NCI-H2029 treated with DMSO at 0.1 percent for 48 hours (cell line): ENCODE measurements at places on chromosomes 12 and 14.

DNA sequence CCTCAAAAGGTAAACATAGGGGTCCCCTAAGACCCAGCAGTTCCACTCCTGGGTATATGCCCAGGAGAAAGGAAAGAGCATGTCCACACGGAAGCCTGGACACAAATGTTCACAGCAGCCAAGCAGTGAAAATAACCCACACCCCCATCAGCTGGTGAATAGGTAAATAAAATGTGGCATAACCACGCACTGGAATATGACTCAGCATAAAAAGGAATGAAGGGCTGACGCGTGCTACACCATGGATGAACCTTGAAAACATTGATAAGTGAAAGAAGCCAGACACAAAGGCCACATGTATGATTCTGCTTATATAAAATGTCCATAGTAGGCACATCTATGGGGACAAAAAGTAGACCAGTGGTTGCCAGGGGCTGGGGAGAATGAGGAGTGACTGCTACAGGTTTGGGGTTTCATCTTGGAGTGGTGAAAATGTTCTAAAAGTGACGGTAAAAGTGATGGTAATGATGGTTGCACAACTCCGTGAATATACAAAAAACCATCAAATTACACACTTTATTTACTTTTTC lies 3.8 kb upstream of the SCARB1 start:
- DNase-seq = no peak

DNA sequence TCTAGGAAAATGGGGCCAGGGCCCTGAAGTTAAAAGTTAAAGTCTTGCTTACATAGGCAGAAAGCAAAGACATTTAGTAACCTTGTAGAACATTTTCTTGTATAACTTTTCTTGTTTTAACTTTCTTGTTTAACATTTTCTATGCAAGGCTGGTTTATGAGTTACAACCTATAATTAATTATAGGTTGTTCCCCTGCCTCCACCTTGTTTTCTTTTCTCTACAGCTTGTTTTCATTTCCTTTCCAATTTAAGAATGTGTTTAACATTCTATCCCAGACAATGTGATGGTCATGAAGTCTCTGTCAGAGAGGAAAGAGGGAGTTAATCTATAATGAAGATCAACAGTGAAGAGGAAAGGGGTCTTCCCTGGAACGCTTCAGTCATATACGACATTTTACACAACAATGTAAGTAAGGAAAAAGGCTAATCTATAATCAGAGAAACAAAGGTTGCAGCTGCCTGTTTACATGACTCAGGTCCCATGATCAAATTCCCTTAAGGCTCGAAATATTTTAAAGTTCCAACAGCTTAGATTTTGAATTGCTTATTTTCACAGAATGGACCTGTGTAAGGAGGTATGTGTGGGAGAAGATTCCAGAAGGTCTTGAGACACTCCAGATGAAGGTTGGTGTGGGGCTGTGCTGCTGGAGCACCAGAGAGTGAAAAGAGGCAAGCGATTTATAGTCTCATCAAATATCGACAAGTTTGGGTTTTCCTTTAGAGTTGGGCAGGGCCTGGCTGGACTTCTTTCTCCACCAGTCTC lies 34.2 kb upstream of the TCL1B start:
- no peak for DNase-seq

- DNase-seq = peak; percentile 55
Measured at GRCh38 chr14:49553892-49554291, 32.3 kb downstream of the RPS29 start.

DNA sequence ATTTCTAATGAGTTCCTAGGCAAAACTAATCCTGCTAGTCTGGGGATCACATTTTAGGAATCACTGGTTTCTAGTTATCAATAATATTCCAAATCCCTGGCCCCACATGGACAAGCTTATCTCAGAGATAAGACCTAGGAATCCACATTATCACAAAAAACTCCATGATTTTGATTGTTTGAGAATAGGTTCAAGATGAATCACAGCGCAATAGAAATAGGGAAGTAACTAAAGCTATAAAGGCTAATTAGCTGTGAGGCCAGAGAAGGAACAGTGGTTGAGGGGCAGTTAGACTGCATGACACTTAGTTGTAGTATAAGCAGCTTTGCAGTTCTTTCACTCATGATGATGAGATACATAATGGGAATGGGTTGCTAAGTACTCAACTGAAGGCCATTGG lies 13.1 kb upstream of the ATP5F1B start:
- DNase-seq = no peak

GRCh38 chr14:93239869-93240677 lies 33.0 kb downstream of the UBR7 start:
- no peak for DNase-seq

GRCh38 chr14:74478996-74479635 lies 14.0 kb downstream of the NPC2 start:
- DNase-seq = no peak

DNA sequence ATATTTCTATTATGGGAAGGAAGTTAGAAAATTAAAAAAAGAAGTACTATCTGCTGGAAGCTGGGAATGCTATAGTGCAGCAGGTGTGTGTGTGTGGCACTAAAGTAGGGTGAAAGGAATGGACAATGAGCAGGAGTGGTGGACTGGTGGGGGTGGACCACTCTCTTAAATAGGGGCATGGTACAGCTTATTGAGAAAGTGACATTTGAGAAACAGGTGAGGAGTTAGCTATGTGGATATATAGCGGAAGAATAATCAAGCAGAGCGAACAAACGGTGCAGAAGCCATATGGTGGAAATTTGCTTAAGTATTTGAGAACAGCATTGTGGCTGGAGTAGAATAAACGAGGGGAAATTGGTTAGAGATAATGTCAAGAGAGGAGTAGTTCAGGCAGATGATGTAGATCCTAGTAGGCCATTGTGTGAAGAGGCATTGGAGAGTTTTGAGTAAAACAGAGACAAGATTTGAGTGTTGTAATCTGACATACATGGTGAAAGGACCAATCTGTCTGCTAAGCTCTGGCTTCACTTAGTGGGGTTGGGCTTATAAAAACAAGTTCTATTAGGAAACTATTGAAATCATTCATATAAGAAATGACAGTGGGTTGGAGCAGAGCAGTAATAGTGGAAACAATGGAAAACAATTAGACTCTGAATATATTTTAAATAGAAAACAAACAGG lies 149.2 kb upstream of the SYT10 start:
- DNase-seq = no peak

DNA sequence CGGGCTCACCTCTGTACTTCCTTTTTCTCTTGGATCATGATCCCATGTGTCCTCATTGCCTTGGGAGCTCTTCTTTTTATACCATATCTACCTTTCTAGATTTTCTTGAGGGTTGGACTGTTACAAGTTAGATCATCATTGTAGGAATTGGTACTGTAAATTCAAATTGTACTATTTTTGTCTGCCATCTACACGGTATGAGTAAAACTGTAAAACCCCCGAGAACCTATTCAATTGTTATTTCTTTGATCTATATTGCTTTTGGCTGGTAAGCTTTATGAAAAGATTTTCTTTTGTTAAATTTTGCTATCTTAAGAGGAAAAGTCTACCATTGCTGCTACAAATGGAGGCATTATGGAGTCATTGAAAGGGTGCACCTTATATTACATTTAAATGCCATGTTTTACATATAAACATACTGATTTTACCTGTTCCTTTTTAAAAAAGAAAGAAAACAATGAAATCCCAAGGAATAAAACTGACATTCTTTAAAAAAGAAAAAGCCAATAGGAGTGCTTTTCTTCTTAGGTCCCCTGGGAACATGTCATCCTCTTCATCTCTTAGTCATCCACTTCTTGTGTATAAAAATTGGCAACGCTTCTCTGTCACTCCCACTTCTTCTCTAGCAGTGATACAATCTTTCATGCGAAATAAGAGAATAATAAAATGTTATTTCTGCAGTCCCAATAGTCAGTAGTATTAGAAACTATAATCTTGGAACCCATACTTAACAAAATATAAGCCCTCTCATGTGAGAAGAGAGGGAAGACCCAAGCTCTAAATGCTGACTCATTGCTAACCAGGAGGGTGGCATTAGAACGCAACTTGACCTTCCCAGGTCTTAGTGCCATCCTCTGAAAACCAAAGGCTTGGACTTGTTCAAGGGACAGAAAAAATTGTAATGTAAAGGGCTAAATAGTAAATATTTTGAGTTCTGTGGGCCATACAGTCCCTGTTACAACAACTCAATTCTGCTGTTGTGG lies 20.4 kb downstream of the RGS6 start:
- no peak for DNase-seq

DNA sequence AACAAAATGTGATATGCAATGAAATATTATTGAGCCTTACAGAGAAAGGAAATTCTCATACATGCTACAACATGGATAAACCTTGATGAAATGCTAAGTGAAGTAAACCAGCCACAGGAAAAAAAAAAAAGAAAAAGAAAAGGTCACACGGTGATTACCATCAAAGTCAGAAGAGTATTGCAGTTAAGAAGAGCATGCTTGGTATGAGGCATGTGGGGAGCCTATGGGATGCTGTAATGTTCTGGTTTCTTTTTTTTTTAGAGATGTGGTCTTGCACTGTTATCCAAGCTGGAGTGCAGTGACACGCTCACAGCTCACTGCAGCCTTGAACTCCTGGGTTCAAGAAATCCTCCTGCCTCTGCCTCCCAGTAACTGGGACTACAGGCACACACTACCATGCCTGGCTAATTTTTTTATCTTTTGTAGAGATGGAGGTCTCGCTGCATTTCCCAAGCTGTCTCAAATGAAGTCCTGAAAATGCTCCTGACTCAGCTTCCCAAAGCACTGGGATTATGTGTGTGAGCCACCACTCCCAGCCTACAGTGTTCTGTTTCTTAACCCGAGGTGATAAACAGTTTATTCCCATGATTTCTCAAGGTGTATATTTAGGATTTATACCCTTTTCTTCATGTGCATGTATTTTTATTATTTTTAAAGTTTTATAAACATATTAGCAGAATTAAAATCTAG lies 96.2 kb downstream of the SEC23A start:
- DNase-seq = no peak

GRCh38 chr14:81219210-81219758 lies 1.5 kb downstream of the GTF2A1 start:
- peak; percentile 82 for DNase-seq

DNA sequence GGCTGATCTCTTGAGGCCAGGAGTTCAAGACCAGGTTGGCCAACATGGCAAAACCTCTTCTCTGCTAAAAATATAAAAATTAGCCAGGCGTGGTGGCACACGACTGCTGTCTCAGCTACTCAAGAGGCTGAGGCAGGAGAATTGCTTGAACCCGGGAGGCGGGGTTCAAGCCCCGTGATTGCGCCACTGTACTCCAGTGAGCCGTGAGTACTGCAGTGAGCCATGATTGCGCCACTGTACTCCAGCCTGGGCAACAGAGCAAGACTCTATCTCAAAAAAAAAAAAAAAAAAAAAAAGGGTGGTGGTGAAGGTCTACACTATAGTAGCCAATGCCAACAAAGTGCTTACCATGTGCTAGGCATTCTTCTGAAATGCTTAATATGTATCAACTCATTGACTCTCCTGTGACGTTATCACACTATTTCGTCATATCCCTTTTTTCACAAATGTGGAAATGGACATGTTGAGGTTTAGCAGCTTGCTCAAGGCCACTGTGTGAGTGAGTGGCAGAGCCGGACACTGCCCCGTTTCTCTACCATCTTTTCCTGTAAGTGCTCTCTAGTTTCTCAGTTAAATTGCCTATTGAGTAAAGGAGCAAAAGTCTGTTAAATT lies 59.6 kb downstream of the GNS start:
- DNase-seq = no peak

DNA sequence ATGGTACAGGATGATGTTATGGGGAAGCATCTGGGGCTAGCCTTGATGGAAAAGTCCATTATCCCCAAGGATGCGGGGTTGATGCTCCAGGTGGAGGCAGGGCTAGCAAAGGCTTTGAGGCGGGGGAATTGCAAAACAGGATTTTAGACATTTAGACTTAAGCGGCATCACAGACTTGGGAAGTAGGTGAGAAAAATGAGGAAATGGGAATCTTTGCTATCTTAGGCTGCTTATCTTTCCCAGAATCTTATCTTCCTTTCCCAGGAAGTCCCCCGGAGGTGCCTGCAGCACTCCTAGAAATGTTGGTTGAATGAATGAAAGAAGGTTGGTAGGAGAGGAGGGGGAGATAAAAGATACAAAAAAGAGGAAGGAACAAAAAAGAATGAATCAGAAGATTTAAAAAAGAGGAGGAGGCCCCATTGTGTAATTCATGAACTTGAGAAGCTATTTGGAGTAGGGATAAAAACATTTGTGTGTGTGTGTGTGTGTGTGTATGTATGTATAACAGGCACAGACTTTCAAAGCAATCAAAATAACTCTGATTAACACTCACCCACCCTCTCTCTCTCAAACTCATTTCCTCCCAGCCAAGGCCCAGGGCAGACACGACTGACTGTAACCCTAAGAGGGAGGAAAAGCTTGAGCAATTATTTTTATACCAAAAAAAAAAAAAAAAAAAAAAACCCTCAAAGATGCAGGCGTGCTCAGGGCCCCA lies 62.5 kb upstream of the TBX3 start:
- DNase-seq = no peak

GRCh38 chr12:2221030-2221621 lies 168.3 kb downstream of the CACNA1C start:
- no peak for DNase-seq

GRCh38 chr12:19031032-19031431 lies 98.5 kb upstream of the PLEKHA5 start:
- no peak for DNase-seq

GRCh38 chr12:120835657-120836056 lies 68.5 kb downstream of the SPPL3 start:
- DNase-seq = no peak

GRCh38 chr12:47570151-47570550 lies 135.7 kb downstream of the RPAP3 start:
- DNase-seq = no peak

- DNase-seq = no peak
Measured at GRCh38 chr14:95346820-95347219, 27.1 kb upstream of the CLMN start.

- DNase-seq = no peak
Measured at GRCh38 chr12:28936711-28937110, 212.4 kb upstream of the FAR2 start.

DNA sequence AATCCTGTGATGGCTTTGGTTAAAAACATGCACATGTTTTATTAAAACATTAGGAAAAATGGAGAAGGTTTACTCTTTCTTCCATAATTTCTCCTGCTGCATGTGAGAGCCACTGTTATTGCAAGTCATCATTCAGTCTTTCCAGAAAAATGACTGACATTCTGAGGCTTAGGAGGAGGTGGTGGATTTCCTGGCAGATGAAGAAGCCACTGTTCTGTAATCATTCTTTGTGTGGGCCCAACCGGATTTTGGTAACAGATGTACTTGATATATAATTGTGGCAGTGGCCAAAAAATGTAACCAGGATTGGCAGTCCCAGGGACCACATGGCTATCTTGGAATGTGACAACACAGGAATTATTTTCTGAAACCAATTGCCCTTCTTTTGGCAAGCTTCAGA lies 120.2 kb downstream of the DAAM1 start:
- DNase-seq = no peak

DNA sequence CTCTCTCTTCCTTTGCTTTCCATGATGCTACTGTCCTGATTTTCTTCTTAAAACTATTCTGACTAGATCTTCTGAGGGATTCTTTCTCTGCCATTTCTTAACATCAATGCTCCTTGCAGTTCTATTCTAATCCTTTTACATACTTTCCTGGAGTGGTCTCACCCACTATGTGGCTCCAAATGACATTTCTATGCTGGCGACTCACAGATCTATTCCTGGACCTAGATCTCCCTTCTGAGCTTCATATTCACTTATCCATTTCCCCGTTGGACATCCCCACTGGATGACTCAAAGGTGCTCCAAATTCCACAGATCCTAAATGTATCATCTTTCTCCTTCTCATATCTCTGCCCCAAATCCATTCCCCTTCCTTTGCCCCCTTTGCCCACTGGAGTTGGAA lies 4.1 kb downstream of the TEP1 start:
- no peak for DNase-seq
